Hepatocyte (in vitro differentiated cells): ENCODE measurements at places on chromosomes 6 and 20. TPM values are rescaled to one million over a fixed set of nuclear protein-coding genes. Genes with fewer than 3 reads are reported as not detected.

The LY86 gene
- 0.27 TPM in 1 of 2 replicates, not detected in the other for total RNA-seq

The TUBB1 gene
- 0.04 and 0.10 TPM in 2 replicates for total RNA-seq

The RCAN2 gene
- total RNA-seq: 6.6 TPM in 2 replicates

The SOX4 gene
- total RNA-seq: 76.4 and 92.5 TPM in 2 replicates

The SMIM28 gene
- not detected in 2 replicates for total RNA-seq

The C20orf141 gene
- not detected in 2 replicates for total RNA-seq

The FNDC11 gene
- total RNA-seq: 0.57 and 0.76 TPM in 2 replicates

The NUDT3 gene
- 17.9 and 20.4 TPM in 2 replicates for total RNA-seq

The SYCP2L gene
- 1.00 and 1.1 TPM in 2 replicates for total RNA-seq

The NUS1 gene
- total RNA-seq: 29.9 and 30.2 TPM in 2 replicates

The TIAM2 gene
- 11.8 and 16.9 TPM in 2 replicates for total RNA-seq

The MEI4 gene
- 0.27 and 0.44 TPM in 2 replicates for total RNA-seq

The LINC00237 gene
- total RNA-seq: not detected in 2 replicates

The SEL1L2 gene
- total RNA-seq: not detected in 2 replicates

The KIF13A gene
- 27.9 TPM in 2 replicates for total RNA-seq

The NMBR gene
- 0.27 TPM in 1 of 2 replicates, not detected in the other for total RNA-seq

The AIF1 gene
- total RNA-seq: 4.1 and 4.6 TPM in 2 replicates

The SRC gene
- 45.5 and 69.8 TPM in 2 replicates for total RNA-seq

The HCK gene
- total RNA-seq: 0.44 and 2.2 TPM in 2 replicates

The MROH8 gene
- total RNA-seq: 1.9 and 3.9 TPM in 2 replicates

The GPLD1 gene
- 5.0 and 5.8 TPM in 2 replicates for total RNA-seq

The CPXM1 gene
- 47.9 and 57.8 TPM in 2 replicates for total RNA-seq

The LRRN4 gene
- 10.5 and 19.2 TPM in 2 replicates for total RNA-seq

The RSPH4A gene
- total RNA-seq: 0.12 and 0.83 TPM in 2 replicates

The KCNK5 gene
- 11.4 and 11.6 TPM in 2 replicates for total RNA-seq

The FBXO30 gene
- total RNA-seq: 9.0 and 9.1 TPM in 2 replicates

The FAM83D gene
- 5.0 and 5.4 TPM in 2 replicates for total RNA-seq

The HTR1B gene
- 0.36 and 0.47 TPM in 2 replicates for total RNA-seq

The EEF1A2 gene
- 18.5 and 23.5 TPM in 2 replicates for total RNA-seq

The COL10A1 gene
- 0.04 and 0.07 TPM in 2 replicates for total RNA-seq

The IYD gene
- 8.5 and 10.0 TPM in 2 replicates for total RNA-seq

The IMPG1 gene
- total RNA-seq: 0.44 TPM in 1 of 2 replicates, not detected in the other

The ULBP1 gene
- 0.27 and 0.28 TPM in 2 replicates for total RNA-seq

The RAET1L gene
- not detected in 2 replicates for total RNA-seq

The SIRPB2 gene
- not detected in 2 replicates for total RNA-seq

The KHDRBS2 gene
- 12.3 and 12.4 TPM in 2 replicates for total RNA-seq

The POM121L2 gene
- 0.04 TPM in 1 of 2 replicates, not detected in the other for total RNA-seq

The SMLR1 gene
- total RNA-seq: 23.7 and 28.9 TPM in 2 replicates

The ELOVL2 gene
- 20.8 and 24.8 TPM in 2 replicates for total RNA-seq

The TGM3 gene
- 0.23 TPM in 1 of 2 replicates, not detected in the other for total RNA-seq

The PLN gene
- total RNA-seq: 0.80 TPM in 1 of 2 replicates, not detected in the other

The WFDC12 gene
- not detected in 2 replicates for total RNA-seq

The LAMP5 gene
- 0.12 and 0.47 TPM in 2 replicates for total RNA-seq

The KIAA1586 gene
- 17.9 and 18.6 TPM in 2 replicates for total RNA-seq

The MEP1A gene
- 93.4 and 94.2 TPM in 2 replicates for total RNA-seq

The ARFGEF3 gene
- 3.9 and 4.1 TPM in 2 replicates for total RNA-seq

The DUSP15 gene
- total RNA-seq: 23.0 and 23.5 TPM in 2 replicates

The DLL1 gene
- total RNA-seq: 2.5 and 3.3 TPM in 2 replicates

The C20orf204 gene
- 0.57 and 0.72 TPM in 2 replicates for total RNA-seq

The UFL1 gene
- total RNA-seq: 40.3 and 42.4 TPM in 2 replicates

The ZSCAN23 gene
- 1.9 and 5.6 TPM in 2 replicates for total RNA-seq

The CHD6 gene
- total RNA-seq: 31.0 and 36.7 TPM in 2 replicates
